ENCODE measurements at places on chromosomes 12 and 14.

GRCh38 chr12:47299586-47299985 lies 219.8 kb upstream of the AMIGO2 start:
- DNase-seq, result no peak

DNA sequence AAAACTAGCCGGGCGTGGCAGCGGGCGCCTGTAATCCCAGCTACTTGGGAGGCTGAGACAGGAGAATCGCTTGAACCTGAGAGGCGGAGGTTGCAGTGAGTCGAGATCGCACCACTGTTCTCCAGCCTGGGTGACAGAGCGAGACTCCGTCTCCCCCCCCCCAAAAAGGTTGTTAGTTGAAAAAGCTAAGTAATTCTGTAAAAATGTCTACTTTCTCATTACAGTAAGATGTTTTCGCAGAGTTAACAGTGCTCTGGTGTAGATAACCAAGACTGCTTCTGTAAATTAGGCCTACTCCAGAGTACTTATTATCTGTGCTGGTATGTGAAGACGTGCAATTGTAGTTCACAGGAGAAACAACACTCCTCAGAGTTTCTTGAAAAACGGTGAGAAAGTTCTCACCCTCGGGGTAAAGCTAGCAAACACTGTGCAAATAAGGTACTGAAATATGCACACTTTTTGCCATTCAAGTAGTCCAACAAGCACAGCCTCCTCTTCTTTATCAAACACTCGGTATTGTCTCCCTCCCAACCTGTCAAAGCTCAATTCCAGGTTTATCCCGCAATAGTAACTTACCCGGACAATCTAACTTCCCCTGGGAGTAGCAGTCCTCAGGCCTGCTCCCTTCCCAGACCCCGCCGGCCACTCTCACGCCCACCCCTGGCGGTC lies 974 bp downstream of the BTBD7 start:
- DNase-seq, result no peak

- no peak for DNase-seq
Measured at GRCh38 chr12:116215023-116215422, 62.5 kb downstream of the MED13L start.

DNA sequence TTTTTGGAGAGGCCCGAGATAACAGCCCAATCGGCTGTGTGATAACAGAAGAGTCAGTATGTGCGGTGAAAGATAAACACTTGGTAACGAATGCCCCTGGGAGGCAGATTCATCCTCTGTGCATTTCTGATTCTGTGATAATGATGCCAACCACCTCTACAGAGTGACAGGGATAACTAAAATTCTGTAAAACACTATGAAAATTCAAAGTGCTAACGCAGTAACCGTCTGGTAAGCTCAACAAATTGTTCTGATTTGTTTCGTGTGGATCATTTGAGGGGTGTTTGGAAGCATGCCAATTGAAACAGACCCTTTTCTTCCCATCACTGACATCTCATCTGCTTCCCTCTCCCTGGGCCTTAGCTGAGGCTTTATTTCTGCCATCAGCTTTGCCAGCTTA lies 76.3 kb downstream of the ESR2 start:
- DNase-seq, result no peak

- DNase-seq, result no peak
Measured at GRCh38 chr12:132517013-132517739, 27.2 kb downstream of the FBRSL1 start.

DNA sequence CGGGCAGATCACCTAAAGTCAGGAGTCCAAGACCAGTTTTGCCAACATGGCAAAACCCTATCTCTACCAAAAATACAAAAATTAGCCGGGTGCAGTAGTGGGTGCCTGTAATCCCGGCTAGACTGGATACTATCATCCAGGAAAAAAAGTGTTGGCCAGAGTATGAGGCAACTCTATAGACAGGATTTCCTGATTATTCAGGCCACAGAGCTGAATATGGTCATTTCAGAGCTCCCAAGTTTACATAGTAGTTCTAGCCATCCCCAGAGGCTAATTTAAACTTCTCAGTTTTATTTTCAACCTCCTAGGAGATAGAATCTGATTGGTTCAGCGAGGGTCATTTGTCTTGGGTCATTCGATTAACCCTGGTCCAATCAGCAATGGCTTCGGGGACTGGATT lies 7.3 kb downstream of the RPGRIP1 start:
- DNase-seq, result no peak

- no peak for DNase-seq
Measured at GRCh38 chr14:84323978-84324377, 1206.0 kb upstream of the FLRT2 start.

DNA sequence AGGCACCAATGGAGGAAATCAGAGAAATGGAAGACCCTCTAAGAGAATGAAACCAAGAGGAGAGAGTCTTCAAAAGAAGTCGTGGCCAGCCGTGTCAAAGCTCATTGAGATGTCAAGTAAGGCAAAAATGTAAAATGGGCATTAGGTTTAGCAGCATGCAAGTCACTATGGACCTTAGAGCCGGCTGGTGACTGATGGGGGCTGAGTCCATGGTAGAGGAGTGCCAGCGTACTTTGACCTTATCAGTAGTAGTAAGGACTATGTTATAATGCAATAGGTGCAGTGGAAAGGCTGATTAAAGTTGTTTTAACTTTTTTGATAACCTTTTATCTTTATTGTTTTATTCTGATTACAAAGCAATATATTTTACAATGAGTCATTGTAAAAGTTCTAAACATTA lies 66.5 kb downstream of the ANO6 start:
- no peak for DNase-seq

- DNase-seq, result no peak
Measured at GRCh38 chr14:72111911-72112310, 179.7 kb downstream of the RGS6 start.

GRCh38 chr12:4763549-4763948 lies 43.3 kb downstream of the GALNT8 start:
- DNase-seq, result peak; percentile 79

GRCh38 chr14:56422221-56422620 lies 157.4 kb upstream of the TMEM260 start:
- no peak for DNase-seq

- DNase-seq, result no peak
Measured at GRCh38 chr12:33265033-33265731, 174.4 kb downstream of the SYT10 start.

DNA sequence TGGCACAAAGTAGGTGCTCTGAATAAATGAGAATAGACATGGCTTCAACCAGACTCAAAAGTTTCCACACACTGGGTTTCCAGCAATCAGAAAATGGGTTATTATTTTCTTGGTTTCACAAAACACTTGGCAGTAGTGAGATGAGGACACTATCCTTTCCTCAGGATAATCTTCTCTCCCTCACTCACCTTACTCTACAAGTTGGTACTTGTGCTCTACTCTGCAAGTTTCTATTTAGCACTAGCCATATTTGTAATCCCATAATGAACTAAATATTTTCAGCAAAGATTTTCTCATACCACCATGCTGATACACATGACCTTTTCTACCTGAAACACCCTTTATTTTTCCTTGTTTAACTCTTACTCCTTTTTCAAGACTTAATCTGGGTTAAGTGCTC lies 137.7 kb downstream of the FOXA1 start:
- DNase-seq, result no peak

- DNase-seq, result peak; percentile 37
Measured at GRCh38 chr12:49866859-49867569, 24.1 kb upstream of the BCDIN3D start.

DNA sequence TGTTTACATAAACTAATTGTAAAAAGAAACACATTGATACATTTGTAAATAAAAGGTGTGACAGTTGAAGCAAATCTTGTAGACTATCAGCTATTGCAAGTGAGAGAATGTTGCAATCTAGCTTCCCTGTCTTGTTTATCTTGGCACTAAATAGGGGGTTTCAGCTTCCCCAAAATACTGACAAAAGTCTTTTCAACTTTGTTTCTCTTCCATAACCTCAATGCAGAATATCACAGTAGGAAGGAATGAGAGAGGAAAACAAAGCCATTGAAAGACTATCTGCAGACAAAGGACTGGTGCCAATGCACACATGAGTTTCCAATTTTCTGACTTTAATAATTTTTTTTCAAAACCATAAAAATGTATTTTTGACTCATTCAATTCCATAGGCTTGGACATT lies 886.2 kb upstream of the MGAT4C start:
- DNase-seq, result no peak

DNA sequence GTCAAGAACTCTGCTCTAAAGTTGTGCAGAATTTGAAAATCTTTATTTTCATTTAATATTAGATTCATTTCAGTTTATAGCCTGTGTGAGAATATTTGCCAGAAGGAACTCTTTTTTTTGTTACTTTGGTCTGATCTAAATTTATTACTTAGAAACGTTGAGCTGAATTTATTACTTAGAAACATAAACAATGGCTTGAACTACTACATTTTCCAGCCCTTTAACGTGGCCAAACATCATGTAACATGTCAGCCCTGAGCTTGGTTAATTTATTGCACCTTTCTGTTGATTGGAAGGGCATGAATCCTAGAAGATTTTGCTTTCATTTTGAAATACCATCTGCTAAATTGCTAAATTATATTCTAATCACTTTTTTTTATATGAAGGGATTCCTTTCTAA lies 241.4 kb downstream of the TMEM117 start:
- DNase-seq, result no peak

DNA sequence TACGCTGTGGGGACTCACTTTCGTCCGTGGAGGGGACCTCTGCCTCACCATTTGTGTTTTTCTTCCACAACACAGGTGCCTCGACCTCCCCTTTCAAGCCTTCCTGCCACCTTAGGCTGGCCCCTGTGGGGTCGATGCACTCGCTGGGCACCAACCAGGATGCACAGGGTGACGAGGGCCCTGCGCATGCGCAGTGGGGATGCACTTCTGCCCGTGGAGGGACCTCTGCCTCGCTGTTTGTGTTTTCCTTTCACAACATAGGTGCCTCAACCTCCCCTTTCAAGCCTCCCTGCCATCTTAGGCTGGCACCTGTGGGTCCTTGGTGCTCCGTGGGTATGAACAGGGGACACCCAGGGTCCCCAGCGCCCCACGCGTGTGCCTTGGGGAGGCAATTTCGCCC lies 356.8 kb downstream of the ALG10 start:
- DNase-seq, result no peak

Data from DMS153 (cell line).